SJCRH30 (cell line): ENCODE measurements at places on chromosomes 5 and 9. TPM values are rescaled to one million over a fixed set of nuclear protein-coding genes. Genes with fewer than 3 reads are reported as not detected.

Gene ADAMTS19
- total RNA-seq: 0.02 TPM in 1 of 2 replicates, not detected in the other

Gene PCSK5
- total RNA-seq: 15.1 and 18.6 TPM in 2 replicates

Gene C6
- total RNA-seq: 0.48 TPM in 1 of 2 replicates, not detected in the other

Gene SPINK7
- not detected in 2 replicates for total RNA-seq

Gene GPX8
- 42.9 and 46.0 TPM in 2 replicates for total RNA-seq

Gene ZNF79
- 11.7 and 12.1 TPM in 2 replicates for total RNA-seq

Gene SGTB
- total RNA-seq: 15.2 and 15.3 TPM in 2 replicates

Gene HSDL2
- 39.0 and 41.4 TPM in 2 replicates for total RNA-seq

Gene PCDHA5
- total RNA-seq: 0.08 and 0.18 TPM in 2 replicates

Gene ZBTB26
- 10.0 and 12.4 TPM in 2 replicates for total RNA-seq

Gene CDH9
- 0.10 TPM in 1 of 2 replicates, not detected in the other for total RNA-seq

Gene SAPCD2
- 69.7 and 71.0 TPM in 2 replicates for total RNA-seq

- no peak overlapping the region for H3K27ac ChIP-seq
- no peaks in the 10 kb centered on the region for H3K27me3 ChIP-seq
- peaks cover 6% of the 10 kb centered on the region; the same call in 1 of the 2 replicates for H3K4me1 ChIP-seq
These were observed 5.0 kb downstream of the ZNF189 start for GRCh38 chr9:101403516-101404285.

GRCh38 chr5:57690724-57691123, 208.1 kb upstream of the ACTBL2 start:
- no peaks in the 10 kb centered on the region for H3K27me3 ChIP-seq
- H3K36me3 ChIP-seq: no peaks in the 10 kb centered on the region
- H3K4me3 ChIP-seq: no peak overlapping the region
- H3K27ac ChIP-seq: no peak overlapping the region
- peaks cover 35% of the 10 kb centered on the region for H3K4me1 ChIP-seq
- DNase-seq: no peak

DNA sequence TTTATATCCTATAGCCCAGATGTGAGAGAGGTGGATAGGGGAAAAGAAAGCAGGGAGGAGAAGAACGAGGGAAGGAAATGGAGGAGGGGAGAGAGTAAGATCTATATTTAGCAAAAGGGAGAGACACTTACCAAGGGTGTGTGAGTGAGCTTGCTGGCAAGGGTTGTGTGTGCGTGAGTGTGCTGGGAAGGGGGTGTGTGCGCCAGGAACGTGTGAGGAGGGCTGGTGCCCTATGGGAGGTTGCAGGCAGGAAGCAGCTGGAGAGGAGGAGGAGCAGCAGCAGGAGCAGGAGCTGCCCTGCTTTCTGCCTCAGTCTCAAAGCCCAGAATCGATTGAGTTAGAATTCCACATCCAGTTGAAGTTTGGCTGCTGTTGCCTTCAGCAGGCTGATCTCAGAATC, 148.3 kb upstream of the RUSC2 start:
- H3K4me1 ChIP-seq: no peaks in the 10 kb centered on the region
- no peaks in the 10 kb centered on the region for H3K36me3 ChIP-seq
- H3K27ac ChIP-seq: no peak overlapping the region

- no peak overlapping the region for H3K27ac ChIP-seq
- no peak overlapping the region for H3K4me3 ChIP-seq
- H3K36me3 ChIP-seq: no peaks in the 10 kb centered on the region
- H3K27me3 ChIP-seq: no peaks in the 10 kb centered on the region
- DNase-seq: no peak
- H3K4me1 ChIP-seq: no peaks in the 10 kb centered on the region
These were observed 230.3 kb downstream of the CRB2 start for GRCh38 chr9:123586275-123586674.

DNA sequence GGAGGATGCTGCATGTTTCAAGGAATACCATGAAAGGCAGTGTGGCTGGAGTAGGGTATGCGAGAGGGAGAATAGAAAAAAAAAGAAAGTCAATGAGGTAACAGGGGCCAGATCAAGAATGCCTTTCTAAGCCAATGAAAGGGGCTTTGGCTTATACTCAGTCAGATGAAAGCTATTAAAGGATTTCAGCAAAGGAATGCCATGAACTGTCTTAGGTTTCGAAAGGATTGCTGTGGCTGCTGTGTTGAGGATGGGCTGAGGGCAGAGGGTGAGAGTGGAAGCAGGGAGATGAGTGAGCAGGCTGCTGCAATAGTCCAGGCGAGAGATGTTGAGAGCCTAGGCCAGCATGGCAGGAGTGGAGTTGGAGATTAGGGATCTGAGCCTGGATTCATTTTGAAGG, 135.4 kb upstream of the CKMT2 start:
- no peak for DNase-seq
- no peak overlapping the region for H3K4me3 ChIP-seq
- no peaks in the 10 kb centered on the region for H3K4me1 ChIP-seq
- H3K27me3 ChIP-seq: no peaks in the 10 kb centered on the region
- no peak overlapping the region for H3K27ac ChIP-seq

GRCh38 chr9:14710804-14711203, 11.7 kb downstream of the CER1 start:
- H3K4me3 ChIP-seq: no peak overlapping the region
- peaks cover 6% of the 10 kb centered on the region; the same call in 1 of the 2 replicates for H3K4me1 ChIP-seq
- DNase-seq: no peak
- H3K27ac ChIP-seq: no peak overlapping the region
- no peaks in the 10 kb centered on the region for H3K36me3 ChIP-seq

DNA sequence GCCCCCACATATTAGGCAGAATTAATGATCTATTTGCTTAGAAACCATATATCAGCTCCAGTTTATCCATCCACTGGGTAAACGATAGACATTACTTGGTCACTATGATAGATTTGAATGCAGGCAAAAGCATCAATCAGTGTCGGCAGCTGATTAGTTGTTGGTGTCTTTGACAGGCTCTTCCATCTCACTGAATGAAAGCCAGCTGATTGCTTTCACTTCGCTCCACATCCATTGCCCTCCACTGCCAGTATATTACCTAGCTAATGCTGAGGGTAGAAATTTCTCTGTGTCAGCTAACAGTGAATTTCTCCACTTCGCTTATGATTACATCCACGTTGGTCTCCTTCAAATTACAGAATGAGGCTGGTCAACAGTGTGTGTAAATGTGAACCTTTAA, 821.3 kb upstream of the TYRP1 start:
- no peaks in the 10 kb centered on the region for H3K36me3 ChIP-seq
- H3K4me3 ChIP-seq: no peak overlapping the region
- no peaks in the 10 kb centered on the region for H3K4me1 ChIP-seq
- no peak for DNase-seq
- H3K27me3 ChIP-seq: no peaks in the 10 kb centered on the region
- no peak overlapping the region for H3K27ac ChIP-seq

DNA sequence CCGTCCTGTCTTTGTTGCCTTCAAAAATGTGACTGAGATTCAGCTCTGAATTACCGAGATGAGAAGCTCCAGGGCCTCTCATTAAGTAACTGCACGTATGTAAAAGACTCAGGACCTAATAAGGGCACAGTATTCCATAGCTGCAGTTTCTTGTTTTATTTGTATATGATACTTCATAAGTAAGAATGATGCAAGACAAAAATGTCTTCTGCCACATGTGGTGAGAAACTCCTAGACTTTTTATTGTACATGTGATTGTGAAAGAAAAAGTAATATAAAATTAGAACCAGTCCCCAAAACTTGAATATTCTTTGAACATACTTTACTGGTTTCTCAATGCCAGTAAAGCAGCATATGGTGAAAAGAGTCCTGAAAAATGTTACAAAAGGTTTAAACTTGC, 110.1 kb upstream of the OTULINL start:
- no peak overlapping the region for H3K27ac ChIP-seq
- H3K4me3 ChIP-seq: no peak overlapping the region
- H3K27me3 ChIP-seq: no peaks in the 10 kb centered on the region

DNA sequence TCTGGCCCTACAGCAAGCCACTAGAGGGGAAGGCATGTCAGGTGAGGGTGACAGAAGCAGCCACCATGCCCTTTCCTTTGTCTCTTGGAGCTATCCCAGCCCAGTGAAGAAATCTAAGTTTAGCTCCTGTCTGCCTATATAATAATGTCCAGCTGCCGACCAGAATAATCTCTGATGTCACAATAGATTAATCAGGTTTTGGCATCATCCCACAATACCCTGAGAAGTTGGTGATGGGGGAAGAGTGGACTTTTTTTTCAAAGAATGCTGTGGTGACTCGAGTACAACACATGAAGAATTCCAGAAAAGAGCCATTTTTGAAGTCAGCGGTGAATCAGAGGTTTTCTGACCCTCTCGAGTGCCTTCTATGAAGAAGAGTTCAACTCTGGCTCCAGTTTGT, 1.7 kb upstream of the TSLP start:
- DNase-seq: no peak
- H3K27me3 ChIP-seq: peaks cover 6% of the 10 kb centered on the region; the same call in 1 of the 2 replicates
- H3K27ac ChIP-seq: no peak overlapping the region
- H3K4me3 ChIP-seq: no peak overlapping the region
- H3K36me3 ChIP-seq: no peaks in the 10 kb centered on the region

GRCh38 chr9:28961623-28962022, 1388.3 kb upstream of the C9orf72 start:
- H3K27ac ChIP-seq: no peak overlapping the region
- no peak overlapping the region for H3K4me3 ChIP-seq
- H3K4me1 ChIP-seq: no peaks in the 10 kb centered on the region
- H3K36me3 ChIP-seq: no peaks in the 10 kb centered on the region

DNA sequence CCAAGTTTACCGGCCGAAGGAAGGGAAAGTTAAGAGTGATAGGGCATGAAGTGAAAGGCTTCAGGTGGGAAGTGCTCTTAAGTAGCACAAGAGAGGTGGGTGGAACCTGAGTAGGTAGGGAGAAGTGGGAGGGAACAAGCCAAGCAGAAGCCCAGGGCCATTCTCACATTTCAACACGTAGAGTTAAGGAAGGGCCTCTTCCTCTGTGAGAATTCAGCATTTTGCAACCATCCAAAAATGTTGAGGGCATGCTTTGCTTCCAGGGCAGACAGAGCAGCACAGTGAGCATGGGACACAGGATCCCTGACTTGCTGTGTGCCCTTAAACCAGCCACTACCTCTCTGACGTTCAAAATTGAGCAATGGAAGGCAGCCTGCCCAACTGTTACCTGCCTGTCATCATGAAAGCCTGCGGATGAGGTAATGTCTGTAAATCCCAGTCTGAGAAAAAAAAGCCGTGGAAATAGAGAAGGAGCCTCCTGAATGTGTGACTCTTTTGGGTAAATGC, 3.3 kb downstream of the CYFIP2 start:
- H3K36me3 ChIP-seq: no peaks in the 10 kb centered on the region
- H3K27ac ChIP-seq: no peak overlapping the region
- H3K4me3 ChIP-seq: no peak overlapping the region

GRCh38 chr9:123590499-123590898, 234.5 kb downstream of the CRB2 start:
- no peaks in the 10 kb centered on the region for H3K27me3 ChIP-seq
- H3K4me1 ChIP-seq: no peaks in the 10 kb centered on the region
- H3K4me3 ChIP-seq: no peak overlapping the region
- H3K27ac ChIP-seq: no peak overlapping the region
- H3K36me3 ChIP-seq: no peaks in the 10 kb centered on the region

GRCh38 chr5:19266791-19267190, 721.2 kb downstream of the CDH18 start:
- H3K36me3 ChIP-seq: no peaks in the 10 kb centered on the region
- H3K4me3 ChIP-seq: no peak overlapping the region
- no peaks in the 10 kb centered on the region for H3K27me3 ChIP-seq
- H3K27ac ChIP-seq: no peak overlapping the region
- H3K4me1 ChIP-seq: no peaks in the 10 kb centered on the region

GRCh38 chr5:124524552-124525232, 221.7 kb downstream of the ZNF608 start:
- H3K4me1 ChIP-seq: no peaks in the 10 kb centered on the region
- H3K27me3 ChIP-seq: no peaks in the 10 kb centered on the region
- DNase-seq: no peak
- no peak overlapping the region for H3K4me3 ChIP-seq

DNA sequence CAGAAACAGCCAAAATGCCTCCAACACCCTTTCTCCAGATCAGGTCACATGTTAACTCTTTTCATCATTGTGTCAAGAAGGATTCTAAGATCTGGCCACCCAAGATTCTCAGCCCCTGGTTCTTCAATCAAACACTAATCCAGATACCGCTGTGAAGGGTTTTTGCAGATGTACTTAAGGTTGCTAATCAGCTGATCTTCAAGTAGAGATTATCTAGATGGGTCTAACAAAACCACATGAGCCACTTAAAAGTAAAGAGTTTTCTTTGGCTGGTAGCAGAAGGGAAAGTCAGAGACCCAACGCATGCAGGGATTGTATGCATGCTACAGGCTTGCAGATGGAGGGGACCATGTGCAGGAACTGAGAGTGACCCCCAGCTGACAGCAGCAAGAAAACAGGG, 267.9 kb downstream of the CDK5RAP2 start:
- no peaks in the 10 kb centered on the region for H3K4me1 ChIP-seq
- DNase-seq: no peak
- H3K27me3 ChIP-seq: peaks cover 10% of the 10 kb centered on the region; the same call in 1 of the 2 replicates
- H3K36me3 ChIP-seq: no peaks in the 10 kb centered on the region
- no peak overlapping the region for H3K4me3 ChIP-seq
- H3K27ac ChIP-seq: no peak overlapping the region

DNA sequence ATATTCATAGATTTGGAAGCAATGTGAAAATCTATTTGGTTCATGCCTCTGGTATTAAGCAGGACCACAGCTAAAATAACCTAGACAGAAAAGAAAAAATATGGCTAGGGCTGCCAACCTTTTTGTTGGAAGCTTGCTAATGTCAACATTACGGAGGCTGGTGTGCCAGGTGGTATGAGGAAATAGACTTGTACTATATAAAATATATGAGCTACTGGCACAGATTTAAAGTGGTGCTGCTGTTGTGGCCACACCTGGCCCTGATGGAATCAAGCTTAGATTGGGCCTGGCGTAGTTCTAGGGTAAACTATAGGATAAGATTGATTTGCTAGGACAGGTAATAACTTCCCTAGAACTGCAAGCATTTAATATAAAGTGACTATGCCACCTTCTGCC, 10.6 kb upstream of the PARP8 start:
- H3K36me3 ChIP-seq: no peaks in the 10 kb centered on the region
- no peak overlapping the region for H3K27ac ChIP-seq
- H3K4me1 ChIP-seq: no peaks in the 10 kb centered on the region
- no peaks in the 10 kb centered on the region for H3K27me3 ChIP-seq
- H3K4me3 ChIP-seq: no peak overlapping the region
- DNase-seq: no peak

DNA sequence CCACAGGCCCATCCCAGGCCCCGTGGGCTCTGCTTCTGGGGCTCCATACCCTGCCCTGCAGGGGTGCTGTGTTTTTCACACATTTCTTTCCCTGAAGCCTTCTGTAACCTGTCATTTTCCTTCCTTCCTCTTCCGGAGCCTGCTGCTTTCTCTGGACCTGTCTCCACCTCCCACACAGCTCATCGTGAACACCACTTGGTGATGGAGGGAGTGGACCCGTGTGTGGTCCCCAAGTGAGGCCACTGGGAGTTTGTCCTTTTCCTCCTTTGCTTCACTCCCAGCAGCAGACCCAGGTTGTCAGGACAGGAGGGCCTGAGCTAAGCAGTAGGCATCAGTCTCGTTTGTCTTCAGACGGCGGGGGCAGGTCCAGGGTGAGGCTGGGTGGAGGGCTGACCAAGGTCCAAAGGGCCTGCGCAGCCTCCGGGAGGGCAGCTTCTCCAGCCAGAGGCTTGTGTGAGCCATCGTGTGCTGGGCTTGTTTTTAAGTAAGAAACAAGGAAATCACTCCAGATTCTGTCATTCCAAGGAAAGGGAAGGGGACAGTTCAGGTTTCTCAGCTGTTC, 5.8 kb upstream of the POMT1 start:
- H3K36me3 ChIP-seq: peaks cover 91% of the 10 kb centered on the region
- no peak for DNase-seq
- H3K27ac ChIP-seq: no peak overlapping the region

GRCh38 chr5:44332285-44332971, 56.8 kb downstream of the FGF10 start:
- H3K27ac ChIP-seq: no peak overlapping the region
- no peak overlapping the region for H3K4me3 ChIP-seq
- DNase-seq: peak; percentile 64
- H3K4me1 ChIP-seq: no peaks in the 10 kb centered on the region
- H3K36me3 ChIP-seq: no peaks in the 10 kb centered on the region
